ENCODE measurements at places on chromosomes 3 and 15. TPM values are rescaled to one million over a fixed set of nuclear protein-coding genes. Genes with fewer than 3 reads are reported as not detected.

The NR2E3 gene
- not detected for total RNA-seq

The SEC22C gene
- 68.5 TPM for total RNA-seq

The CEP19 gene
- total RNA-seq, result 2.2 TPM

The IGF2BP2 gene
- total RNA-seq, result 13.7 TPM

The RNF123 gene
- total RNA-seq, result 26.3 TPM

The STAB1 gene
- total RNA-seq, result 41.4 TPM

The PLIN1 gene
- total RNA-seq, result 4.6 TPM

The SNTN gene
- total RNA-seq, result 1.8 TPM

DNA sequence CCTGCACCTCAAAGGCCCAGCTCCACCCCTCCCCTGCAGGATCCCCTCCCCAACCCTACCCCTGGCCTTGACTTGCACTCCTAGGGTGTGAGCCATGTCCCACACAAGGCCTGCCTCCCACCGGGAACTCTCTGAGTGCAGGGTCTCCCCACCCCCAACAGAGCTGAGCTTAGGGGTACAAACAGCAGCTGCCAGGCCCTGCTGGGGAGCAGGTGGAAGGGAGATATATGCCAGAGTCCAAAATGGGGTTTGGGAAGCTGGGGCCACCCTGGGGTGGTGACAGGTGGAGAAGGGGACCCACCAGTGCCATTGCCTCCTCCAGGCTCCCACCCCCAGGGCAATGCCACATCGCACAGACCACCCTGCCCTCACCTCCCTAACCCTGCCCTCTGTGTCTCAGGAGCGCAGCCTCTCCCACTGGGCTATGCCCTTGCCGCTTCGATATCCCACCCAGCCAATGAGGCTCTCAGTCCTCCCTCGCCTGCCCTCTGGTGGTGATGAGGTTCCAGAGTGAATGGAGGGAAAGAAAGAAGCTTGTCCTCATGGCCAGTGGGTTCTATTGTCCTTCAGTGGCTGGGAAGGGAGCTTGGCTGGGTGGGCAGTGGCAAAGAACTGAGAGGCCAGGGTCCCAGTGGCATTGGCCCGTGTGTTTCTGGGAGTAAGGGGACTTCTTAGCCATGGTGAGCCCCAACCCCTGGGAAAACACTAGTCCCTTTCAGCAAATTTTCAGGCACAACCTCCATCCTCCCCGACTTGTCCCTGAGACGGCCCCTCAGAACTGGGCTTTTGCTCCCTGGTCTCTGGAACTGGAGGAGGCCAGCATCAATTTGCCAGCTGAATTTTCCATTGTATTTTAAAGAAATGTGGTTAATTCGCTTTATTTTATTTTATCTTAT is 46.8 kb downstream of the CYP11A1 start:
- peak; percentile 69 for DNase-seq
- peaks cover 19% of the 10 kb centered on the region for H3K4me1 ChIP-seq
- no peak overlapping the region for H3K4me3 ChIP-seq
- H3K27me3 ChIP-seq, result no peaks in the 10 kb centered on the region
- H3K27ac ChIP-seq, result peak overlapping the region; percentile 54

DNA sequence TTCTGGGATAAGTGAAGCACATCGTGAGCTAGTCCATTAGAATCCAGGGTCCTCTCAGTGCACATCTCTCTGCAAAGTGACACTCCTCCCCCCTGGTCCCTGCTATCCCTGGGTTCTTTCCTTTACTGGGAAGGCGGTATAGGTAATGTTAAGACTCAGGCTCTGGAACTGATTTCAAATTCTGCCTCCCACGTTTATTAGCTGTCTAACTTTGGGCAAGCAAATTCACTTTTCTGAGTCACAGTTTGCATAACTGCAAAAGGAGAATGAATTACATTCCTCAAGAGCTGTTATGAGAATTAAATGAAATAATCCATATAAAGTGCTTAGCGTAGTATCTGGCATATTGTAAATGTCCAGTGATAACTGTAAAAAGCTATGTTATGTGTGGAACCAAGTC is 168.1 kb upstream of the LRRN1 start:
- no peak overlapping the region for H3K27ac ChIP-seq
- H3K36me3 ChIP-seq, result no peaks in the 10 kb centered on the region
- DNase-seq, result no peak
- H3K4me3 ChIP-seq, result no peak overlapping the region
- no peaks in the 10 kb centered on the region for H3K4me1 ChIP-seq

GRCh38 chr3:35640190-35641165 is 1.2 kb downstream of the ARPP21 start:
- H3K4me1 ChIP-seq, result no peaks in the 10 kb centered on the region
- no peaks in the 10 kb centered on the region for H3K27me3 ChIP-seq
- no peak overlapping the region for H3K4me3 ChIP-seq
- no peak for DNase-seq
- H3K27ac ChIP-seq, result no peak overlapping the region
- H3K36me3 ChIP-seq, result no peaks in the 10 kb centered on the region

DNA sequence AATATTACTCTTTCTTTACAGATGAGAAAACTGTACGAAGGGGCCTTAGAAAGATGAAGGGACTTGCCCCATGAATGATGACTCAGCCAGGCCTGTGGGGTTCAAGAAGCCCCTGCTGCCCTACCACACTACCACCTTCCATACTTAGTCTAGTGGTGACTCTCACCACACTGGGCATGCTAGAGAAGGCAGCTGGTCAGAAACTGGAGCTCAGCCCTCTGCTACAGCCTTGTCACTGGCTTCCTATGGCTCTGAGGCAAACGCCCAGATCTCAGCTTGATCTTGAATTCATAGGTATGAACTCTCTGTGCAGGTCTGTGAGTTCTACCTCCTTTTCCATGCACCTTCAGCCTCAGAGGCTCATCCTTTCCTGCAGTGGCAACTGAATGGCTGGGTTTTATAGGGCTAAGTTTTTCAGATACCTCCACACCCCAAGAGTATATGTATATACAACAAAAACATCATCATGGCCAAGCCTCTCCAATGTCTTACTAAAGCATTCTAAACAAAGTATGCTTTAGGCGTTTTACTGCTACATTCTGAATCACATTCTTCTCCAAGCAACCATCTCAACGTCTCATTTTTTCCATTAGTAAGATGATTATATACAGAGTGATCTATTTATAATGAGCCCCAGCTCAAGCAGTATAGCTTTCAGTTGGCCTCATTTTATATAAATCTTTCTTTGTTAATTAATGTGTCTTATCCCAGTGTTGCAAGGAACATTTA is 234.1 kb downstream of the GREM1 start:
- H3K27ac ChIP-seq, result no peak overlapping the region
- DNase-seq, result no peak
- H3K4me3 ChIP-seq, result no peak overlapping the region

- H3K4me3 ChIP-seq, result no peak overlapping the region
- no peaks in the 10 kb centered on the region for H3K4me1 ChIP-seq
- H3K27ac ChIP-seq, result no peak overlapping the region
- no peaks in the 10 kb centered on the region for H3K27me3 ChIP-seq
- no peak for DNase-seq
- no peaks in the 10 kb centered on the region for H3K36me3 ChIP-seq
Measured at GRCh38 chr3:30495172-30496065, 111.0 kb upstream of the TGFBR2 start.

DNA sequence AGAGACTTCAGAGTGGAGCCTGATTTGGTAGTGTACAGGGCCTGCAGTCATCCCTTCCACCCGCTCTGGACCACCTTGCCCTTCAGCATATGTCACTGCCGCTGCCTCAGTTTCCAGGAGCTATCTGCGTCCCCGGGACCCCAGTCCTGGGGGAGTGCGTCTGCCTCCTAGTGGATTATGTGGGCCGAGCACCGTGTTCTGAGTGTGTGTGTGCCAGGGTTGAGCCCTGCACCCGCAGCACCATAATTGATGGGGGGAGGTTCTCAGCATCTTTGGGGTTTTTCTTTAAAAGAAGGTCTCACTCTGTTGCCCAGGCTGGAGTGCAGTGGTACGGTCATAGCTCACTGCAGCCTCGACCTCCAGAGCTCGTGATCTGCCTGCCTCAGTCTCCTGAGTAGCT is 33.6 kb downstream of the CD276 start:
- no peaks in the 10 kb centered on the region for H3K27me3 ChIP-seq
- no peaks in the 10 kb centered on the region for H3K4me1 ChIP-seq
- H3K27ac ChIP-seq, result no peak overlapping the region
- DNase-seq, result no peak
- H3K36me3 ChIP-seq, result no peaks in the 10 kb centered on the region
- H3K4me3 ChIP-seq, result no peak overlapping the region

GRCh38 chr3:143068059-143068458 is 51.5 kb upstream of the CHST2 start:
- H3K4me3 ChIP-seq, result no peak overlapping the region
- no peak overlapping the region for H3K27ac ChIP-seq
- no peaks in the 10 kb centered on the region for H3K27me3 ChIP-seq
- H3K4me1 ChIP-seq, result peaks cover 6% of the 10 kb centered on the region
- H3K36me3 ChIP-seq, result no peaks in the 10 kb centered on the region

- no peaks in the 10 kb centered on the region for H3K36me3 ChIP-seq
- no peaks in the 10 kb centered on the region for H3K27me3 ChIP-seq
- no peak for DNase-seq
- H3K4me3 ChIP-seq, result no peak overlapping the region
- no peaks in the 10 kb centered on the region for H3K4me1 ChIP-seq
Measured at GRCh38 chr3:117285737-117286136, 576.2 kb downstream of the TUSC7 start.

DNA sequence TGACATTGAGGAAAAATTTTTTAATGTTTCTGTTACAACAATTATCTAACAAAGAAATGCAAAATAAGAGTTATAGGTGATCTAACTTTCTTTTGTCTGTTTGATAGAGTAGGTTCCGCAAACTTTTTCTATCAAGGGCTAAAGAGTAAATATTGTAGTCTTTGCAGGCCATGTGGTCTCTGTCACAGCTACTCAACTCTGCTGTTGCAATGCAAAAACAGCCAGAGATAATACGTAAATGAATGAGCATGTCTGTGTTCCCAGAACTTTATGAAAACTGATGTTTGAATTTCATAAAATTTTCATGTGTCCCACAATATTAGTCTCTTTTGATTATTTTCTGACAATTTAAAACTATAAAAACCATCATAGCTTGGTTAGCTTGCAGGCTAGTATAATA is 73.3 kb downstream of the SLC24A1 start:
- H3K4me3 ChIP-seq, result no peak overlapping the region
- no peaks in the 10 kb centered on the region for H3K27me3 ChIP-seq
- H3K27ac ChIP-seq, result no peak overlapping the region
- no peaks in the 10 kb centered on the region for H3K4me1 ChIP-seq

GRCh38 chr3:63244486-63244885 is 33.6 kb upstream of the SYNPR start:
- no peak overlapping the region for H3K27ac ChIP-seq
- H3K4me3 ChIP-seq, result no peak overlapping the region
- no peaks in the 10 kb centered on the region for H3K27me3 ChIP-seq
- no peak for DNase-seq
- no peaks in the 10 kb centered on the region for H3K4me1 ChIP-seq
- no peaks in the 10 kb centered on the region for H3K36me3 ChIP-seq

DNA sequence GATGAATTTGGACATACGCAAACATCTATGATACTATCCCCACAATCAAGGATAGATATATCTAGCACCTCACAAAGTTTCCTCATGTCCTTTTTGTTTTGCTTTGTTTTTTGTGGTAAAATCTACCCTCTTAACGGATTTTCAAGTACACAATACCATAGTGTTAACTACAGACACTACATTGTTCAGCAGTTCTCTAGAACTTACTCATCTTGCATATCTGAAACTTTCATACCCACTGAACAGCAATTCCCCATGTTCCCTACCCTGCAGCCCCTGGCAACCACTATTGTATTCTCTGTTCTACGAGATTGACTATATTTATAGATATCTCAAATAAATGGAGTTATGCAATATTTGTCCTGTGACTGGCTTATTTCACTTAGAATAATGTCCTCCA is 58.1 kb upstream of the TJP1 start:
- H3K27ac ChIP-seq, result no peak overlapping the region
- no peaks in the 10 kb centered on the region for H3K4me1 ChIP-seq
- no peak overlapping the region for H3K4me3 ChIP-seq
- H3K36me3 ChIP-seq, result no peaks in the 10 kb centered on the region
- no peak for DNase-seq
- H3K27me3 ChIP-seq, result no peaks in the 10 kb centered on the region

GRCh38 chr3:64224826-64225610 is at the start of gene PRICKLE2:
TSS of gene PRICKLE2 (minus strand) at chr3:64225466. CDS start at chr3:64198927, 26,539 bp downstream.
- peaks cover 14% of the 10 kb centered on the region for H3K4me1 ChIP-seq
- peak within 1 kb of the TSS; percentile 24 for H3K4me3 ChIP-seq
- H3K27me3 ChIP-seq, result no peaks in the 10 kb centered on the region
- H3K27ac ChIP-seq, result peak within 1 kb of the TSS; percentile 55

DNA sequence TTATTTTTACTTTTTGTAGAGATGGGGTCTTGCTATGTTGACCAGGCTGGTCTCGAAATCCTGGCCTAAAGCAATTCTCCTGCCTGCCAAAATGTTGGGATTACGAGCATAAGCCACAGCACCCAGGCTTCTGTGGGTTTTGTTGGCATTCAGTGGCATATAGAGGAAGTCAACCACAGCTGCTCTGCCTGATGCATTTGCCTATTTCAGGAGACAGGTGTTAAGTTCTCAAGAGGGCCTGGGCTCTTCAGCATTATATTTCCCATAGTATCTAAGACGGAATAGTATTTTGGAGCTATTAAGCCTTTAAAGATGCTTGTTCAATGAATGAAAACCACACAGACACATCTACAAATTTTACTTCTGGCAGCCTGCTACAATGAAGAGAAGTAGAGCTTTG is 73.5 kb upstream of the CSPG5 start:
- DNase-seq, result no peak
- H3K4me3 ChIP-seq, result no peak overlapping the region
- H3K27me3 ChIP-seq, result no peaks in the 10 kb centered on the region
- H3K36me3 ChIP-seq, result no peaks in the 10 kb centered on the region
- H3K27ac ChIP-seq, result no peak overlapping the region

DNA sequence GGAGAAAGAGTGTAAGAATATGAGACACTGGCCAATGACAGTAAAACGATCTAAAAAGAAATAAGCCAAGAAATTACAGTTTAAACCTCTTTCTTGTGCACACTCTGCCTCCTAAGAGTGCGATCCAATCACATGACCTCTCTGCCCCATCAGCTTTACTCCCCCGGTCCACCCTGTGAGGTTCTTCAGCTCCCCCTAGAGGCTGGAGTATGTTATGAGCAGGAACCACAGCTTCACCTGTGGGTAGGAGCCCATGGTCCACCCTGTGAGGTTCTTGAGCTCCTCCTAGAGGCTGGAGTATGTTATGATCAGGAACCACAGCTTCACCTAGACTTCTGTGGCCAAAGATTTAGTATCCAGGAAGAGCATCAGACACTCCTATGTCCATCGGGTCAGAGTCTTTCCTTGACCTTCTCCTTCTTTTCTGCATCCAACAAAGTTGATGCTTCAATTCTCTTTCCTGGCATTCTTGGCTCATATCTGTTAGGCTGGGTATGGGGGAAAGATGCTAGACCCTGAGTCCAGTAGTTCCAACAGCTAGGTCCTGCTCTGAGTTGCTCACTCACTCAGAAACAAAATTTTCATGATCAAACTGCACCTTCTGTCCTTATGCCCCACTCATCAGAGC is 164.0 kb downstream of the MINAR1 start:
- H3K4me3 ChIP-seq, result no peak overlapping the region
- no peaks in the 10 kb centered on the region for H3K36me3 ChIP-seq
- H3K27ac ChIP-seq, result no peak overlapping the region
- H3K4me1 ChIP-seq, result no peaks in the 10 kb centered on the region
- no peak for DNase-seq

GRCh38 chr3:23540600-23540999 is 265.2 kb upstream of the UBE2E1 start:
- H3K4me1 ChIP-seq, result no peaks in the 10 kb centered on the region
- H3K27ac ChIP-seq, result no peak overlapping the region
- no peak overlapping the region for H3K4me3 ChIP-seq
- DNase-seq, result no peak
- H3K27me3 ChIP-seq, result no peaks in the 10 kb centered on the region

Measured in ovary (tissue), 10 donors.